Body of pancreas (tissue), 4 donors: ENCODE measurements at places on chromosomes 1 and 21. TPM values are rescaled to one million over a fixed set of nuclear protein-coding genes. Genes with fewer than 3 reads are reported as not detected.

DNA sequence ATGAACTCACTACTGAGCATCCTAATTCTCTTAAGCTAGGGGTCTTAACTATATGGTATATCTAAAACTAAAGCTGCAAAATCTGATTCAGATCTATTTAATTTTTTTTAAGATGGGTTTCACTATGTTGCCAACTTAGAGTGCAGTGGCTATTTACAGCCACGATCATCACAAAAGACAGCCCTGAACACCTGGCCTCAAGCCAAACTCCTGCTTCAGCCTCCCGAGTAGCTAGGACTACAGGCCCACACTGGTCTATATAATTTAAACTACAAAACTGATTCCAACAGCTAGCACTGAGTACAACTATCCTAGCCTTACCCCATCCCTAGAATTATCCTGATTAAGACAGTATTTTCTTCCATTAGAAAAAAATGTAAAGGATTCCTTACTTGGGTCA lies 37.1 kb downstream of the EIF4G3 start:
- DNase-seq = no peak

DNA sequence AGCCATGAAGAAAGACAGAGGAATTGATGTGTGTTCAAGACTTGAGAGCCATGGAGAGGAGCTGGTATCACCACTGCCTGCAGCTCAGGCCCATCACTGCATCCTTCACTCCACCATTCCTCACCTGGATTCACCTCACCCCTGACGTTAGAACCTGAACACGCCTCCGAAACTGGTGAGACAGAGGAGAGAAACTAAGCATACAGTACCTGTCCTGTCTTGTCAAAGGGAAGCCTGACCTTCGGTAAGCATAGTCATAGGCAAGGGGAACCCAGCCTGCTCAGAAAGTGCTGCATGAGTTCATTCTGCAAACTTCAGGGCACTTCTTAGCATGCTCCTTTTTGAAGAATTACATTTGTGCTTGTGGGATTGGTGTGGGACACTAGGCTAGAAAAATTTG lies 425.8 kb downstream of the DSCAM start:
- no peak for DNase-seq

- DNase-seq = no peak
These were observed 10.2 kb upstream of the OR10J4 start for GRCh38 chr1:159421821-159422220.

Gene CELA2B
- total RNA-seq = 1,481 TPM

- DNase-seq = no peak
These were observed 12.8 kb upstream of the IFI44L start for GRCh38 chr1:78607334-78607927.

Gene FAM72D
- not detected for total RNA-seq

DNA sequence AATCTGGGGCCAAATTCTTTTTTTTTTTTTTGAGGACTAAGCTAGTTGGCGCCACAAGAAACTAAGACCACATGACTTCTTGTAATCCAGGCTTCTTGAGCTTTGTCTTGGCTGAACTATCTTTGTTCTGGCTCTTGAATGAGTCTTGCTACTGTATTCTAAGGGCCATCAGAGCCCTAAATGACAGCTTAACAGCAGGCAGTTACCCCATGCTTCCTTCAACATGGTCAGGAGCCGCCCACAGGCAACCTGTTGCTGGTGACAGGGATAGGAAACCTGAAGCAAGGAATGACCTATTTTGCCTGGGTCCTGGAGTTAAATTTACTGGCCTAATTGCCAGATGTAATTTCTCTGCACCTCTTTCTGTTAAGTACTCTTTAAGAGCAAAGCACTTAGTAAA lies 188.2 kb upstream of the PLXNA2 start:
- no peak for DNase-seq

DNA sequence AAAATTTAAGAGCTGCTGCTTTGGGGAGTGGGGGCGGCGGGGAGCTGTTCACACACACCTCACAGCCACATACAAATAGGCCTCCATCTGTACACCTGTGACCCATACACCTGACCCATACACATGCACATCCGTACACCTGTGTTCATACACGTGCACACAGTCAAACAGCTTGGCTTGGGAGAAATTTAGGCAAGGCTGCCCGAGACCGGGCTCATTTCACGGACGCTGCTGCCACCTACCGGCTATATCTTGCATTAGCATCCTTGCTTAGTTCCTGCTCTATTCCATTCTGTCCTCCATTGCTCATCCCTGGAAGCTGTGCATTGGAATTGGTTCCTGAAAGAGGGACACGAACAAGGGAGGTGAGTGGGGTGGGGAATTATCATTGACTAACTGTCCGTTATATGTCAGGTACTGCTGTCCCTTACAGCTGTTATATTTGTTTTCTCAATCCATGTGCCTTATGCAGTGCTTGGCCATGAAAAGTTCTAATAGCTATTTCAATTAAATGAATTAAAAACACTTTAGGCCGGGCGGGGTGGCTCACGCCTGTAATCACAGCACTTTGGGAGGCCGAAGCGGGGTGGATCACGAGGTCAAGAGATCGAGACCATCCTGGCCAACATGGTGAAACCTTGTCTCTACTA lies 37.1 kb upstream of the EPB41 start:
- DNase-seq = peak; percentile 88

Gene F11R
- 40.2 TPM for total RNA-seq

DNA sequence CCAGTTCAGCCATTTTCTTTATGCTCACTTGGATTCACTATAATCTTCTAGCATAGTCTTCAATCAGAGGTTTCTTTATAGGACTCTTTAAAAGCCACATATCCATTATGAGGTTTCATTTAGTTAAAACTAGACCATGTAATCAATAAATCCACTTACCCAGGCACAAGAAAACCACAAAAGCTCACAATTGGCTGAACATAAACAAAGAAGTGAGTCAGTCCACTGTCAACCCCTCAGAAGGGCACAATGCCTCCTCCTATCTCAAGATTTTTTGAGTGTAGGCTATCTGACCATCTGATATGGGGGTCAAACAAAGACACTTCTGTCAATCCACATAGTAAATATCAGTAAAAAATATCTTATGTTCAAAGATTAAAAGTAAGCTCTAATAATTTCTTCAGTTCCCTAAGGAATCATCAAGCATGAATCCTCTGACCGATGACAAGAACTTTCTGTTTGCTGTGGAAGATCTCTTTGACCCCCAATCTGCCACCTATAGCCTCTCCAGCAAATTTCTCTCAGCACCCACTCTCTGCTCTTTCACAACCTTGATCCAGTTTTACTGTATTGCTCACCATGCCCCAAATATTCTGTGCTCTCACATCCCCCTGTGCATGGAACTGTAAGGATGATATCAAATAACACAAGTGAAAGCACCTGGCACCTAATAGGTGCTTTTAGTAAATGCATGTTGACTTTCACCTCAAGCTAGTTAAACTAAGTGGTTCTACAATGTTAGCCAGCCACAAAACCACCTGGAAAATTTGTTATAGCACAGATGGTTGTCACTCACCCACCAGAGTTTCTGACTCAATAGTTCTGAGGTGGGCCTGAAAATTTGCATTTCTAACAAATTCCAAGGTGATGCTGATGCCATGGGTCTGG lies 16.7 kb downstream of the RAB3B start:
- DNase-seq = no peak

Gene PPIAL4G
- total RNA-seq = not detected

DNA sequence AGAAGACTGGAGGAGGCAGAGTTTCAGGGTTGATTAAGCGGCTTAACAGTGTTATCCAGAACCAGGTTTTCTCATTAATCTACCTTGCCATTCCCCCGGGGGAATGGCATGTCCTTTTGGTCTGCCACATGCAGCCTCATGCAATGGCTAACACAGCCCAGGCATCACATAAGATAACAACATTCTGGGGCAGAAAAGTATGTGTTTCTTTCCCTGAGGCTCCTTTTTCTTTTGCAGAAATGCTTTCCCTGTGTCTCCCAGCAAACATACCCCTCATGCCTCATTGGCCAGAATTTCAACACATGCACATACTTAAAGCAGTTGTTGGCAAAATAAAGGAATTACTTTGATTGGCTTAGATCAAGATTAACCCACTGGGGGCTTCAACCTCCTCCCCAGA lies 98.6 kb downstream of the OMA1 start:
- DNase-seq = no peak

GRCh38 chr21:27564684-27565301 lies 597.9 kb upstream of the ADAMTS5 start:
- peak; percentile 59 for DNase-seq

Gene FMO3
- total RNA-seq = 8.8 TPM

Gene FMN2
- total RNA-seq = 0.33 TPM

DNA sequence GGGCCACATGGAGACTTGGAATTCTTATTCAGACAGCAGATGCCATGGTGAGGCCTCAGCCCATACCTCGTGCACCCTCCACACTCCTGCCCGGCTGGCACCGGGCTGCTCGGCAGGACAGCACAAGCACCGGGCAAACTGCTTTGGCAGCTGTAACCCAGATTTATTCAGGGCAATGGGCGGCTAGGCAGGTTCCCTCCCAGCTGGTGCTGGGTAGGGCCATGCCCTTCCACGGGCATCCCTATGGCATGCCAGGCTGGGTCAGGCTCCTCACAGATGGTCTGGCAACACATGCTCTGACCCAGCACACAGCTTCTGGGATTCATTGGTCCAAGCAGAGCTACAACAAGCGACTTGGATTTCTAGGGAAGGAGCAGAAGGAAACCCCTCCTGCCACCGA lies 53.4 kb downstream of the ATP1A1 start:
- DNase-seq = no peak

DNA sequence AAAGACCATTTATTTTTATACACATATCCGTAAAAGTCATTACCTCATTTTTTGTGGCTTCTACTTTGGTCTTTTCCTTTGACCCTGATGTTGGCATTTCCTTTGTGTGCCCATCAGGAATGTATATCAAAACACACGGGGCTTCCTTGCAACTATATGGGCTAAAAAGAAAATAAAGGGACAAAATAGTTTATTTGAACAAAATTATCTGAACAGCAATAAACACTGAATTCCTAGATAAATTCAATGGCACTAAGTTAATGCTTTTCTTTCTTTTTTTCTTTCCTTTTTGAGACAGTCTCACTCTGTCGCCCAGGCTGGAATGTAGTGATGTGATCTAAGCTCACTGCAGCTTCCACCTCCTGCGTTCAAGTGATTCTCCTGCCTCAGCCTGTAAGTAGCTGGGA lies 45.2 kb downstream of the EPRS1 start:
- no peak for DNase-seq

- no peak for DNase-seq
These were observed 197.4 kb downstream of the ADGRL2 start for GRCh38 chr1:81998165-81998564.

GRCh38 chr1:26991310-26992116 lies 2.0 kb upstream of the TRNP1 start:
- peak; percentile 46 for DNase-seq

DNA sequence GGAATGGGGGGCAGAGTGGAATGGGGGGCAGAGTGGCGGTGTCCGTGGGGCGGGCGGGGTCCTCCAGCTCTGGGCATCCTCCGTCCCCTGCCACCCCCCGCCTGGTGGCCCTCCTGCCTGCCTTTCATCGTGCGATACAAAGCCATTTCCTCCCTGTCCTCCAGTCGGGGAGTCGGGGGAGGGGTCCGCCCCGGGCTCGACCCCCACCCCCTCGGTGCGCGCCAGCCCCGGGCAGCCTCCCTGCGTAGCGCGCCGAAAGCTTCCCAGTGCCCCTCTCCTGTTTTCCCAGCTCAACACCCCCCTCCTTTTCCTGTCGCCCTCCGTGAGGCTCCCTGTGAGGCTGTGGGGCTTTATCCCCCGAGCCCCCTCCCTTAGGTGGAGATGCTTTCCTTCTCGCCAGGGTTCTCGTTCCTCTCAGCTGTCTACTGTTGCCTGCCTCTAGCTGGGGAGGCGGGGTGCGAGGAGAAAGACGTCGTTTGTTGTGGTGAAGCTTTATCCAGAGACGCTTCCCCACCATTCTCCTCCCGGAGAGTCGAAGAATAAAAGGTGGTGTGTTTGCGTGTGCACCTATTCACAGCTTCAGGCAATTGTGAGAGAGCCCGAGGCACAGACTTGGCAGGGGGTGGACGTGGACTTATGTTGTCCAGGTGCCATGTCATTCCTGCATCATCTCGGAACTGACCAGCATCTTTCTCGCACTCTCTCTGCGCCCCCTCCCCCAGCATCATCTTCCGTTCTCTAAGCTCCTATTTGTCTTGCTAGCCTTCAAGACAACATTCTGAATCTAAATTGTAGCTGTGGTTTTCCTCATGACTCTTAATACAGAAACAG lies 848 bp downstream of the DNM3 start:
- DNase-seq = no peak

DNA sequence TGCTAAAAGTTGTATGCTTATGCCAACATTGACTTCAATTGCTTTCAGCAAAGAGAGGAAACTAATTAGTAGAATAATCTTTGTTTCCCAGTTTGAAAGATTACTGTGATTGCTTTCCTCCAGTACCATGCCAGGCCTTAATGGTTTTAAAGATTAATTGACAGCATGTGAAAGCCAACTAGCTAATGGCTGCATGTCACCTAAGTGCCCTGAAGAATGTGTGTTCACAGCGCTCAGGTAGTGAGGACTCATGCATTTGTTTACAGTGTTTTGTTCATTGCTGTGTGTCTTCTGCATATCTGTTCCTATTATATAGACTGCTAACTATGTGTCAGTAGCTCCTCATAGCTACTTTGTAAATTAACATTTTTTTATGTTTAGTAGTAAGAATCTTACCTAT lies 335.6 kb downstream of the LRRIQ3 start:
- DNase-seq = no peak

DNA sequence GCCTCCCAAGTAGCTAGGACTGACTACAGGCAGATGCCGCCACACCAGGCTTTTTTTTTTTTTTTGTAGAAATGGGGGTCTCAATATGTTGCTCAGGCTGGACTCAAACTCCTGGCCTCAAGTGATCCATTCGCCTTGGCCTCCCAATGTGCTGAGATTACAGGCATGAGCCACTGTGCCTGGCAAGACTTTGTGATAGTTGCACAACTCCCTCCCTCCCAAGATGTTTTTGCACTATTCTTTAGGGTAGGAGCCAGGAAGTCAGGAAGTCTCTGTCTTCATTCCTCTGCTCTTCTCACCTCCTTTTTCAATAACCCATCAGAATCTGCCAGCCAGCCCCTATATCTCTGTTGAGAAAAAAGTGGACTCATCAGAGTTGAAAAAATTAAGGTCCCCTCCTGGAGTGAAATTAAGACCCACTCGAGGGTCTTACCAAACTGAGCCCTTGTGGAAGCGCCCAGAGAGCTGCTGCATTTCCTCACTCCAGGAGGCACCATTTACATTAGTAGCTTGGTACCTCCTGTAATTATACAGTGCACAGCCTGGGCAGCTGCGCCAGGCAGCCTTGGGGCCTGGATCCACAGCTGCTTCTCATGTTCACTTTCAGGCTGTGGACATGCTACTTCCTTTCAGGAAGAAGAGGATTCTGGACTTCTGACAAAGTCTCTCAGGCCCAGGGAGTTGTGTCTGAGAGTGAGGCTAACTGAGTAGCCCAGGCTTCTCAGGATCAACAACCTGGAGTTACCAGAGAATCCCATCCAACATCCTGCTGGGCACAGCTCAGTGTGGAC lies 24.0 kb downstream of the TCEA3 start:
- DNase-seq = no peak

GRCh38 chr1:1043921-1044320 lies 24.0 kb downstream of the AGRN start:
- DNase-seq = no peak

Gene ATP6V1G3
- total RNA-seq = not detected
